ENCODE measurements at places on chromosomes 6 and 20. TPM values are rescaled to one million over a fixed set of nuclear protein-coding genes. Genes with fewer than 3 reads are reported as not detected.
A peak's percentile ranks its signal among the peaks of the same experiment; 100 is the strongest.

HRH3 gene
- not detected for total RNA-seq

ISM1 gene
- 2.0 TPM for total RNA-seq

ARMH2 gene
- not detected for total RNA-seq

PLAGL1 gene
- total RNA-seq = 13.6 TPM

SPTLC3 gene
- total RNA-seq = 0.18 TPM

GSTA1 gene
- not detected for total RNA-seq

- H3K4me1 ChIP-seq = peaks cover 11% of the 10 kb centered on the region
- H3K27me3 ChIP-seq = peaks cover 7% of the 10 kb centered on the region
- no peaks in the 10 kb centered on the region for H3K36me3 ChIP-seq
- no peak for DNase-seq
- H3K27ac ChIP-seq = no peak overlapping the region
These were observed 18.5 kb upstream of the CCR6 start for GRCh38 chr6:167104388-167104787.

DNA sequence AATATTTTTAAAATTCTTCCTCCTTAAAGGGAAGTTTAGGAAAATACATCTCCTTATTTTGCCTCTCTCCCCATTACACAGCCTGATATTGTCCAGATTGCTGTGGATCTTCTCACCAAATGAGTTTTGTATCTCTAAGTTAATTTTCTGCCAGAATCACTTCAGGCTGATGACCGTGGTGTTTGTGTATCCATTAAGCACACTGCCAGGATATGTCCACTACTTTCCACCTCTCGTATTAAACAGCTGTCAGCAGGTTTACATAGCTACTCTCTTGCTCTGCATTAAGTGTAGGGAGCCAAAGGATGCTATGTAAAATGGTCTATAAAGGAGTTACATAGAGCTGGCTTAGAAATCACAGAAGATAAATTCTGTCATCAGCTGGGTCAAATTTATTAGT, 201.1 kb downstream of the ZFAND3 start:
- no peaks in the 10 kb centered on the region for H3K36me3 ChIP-seq
- no peak overlapping the region for H3K4me3 ChIP-seq
- H3K27ac ChIP-seq = no peak overlapping the region
- H3K4me1 ChIP-seq = no peaks in the 10 kb centered on the region
- no peaks in the 10 kb centered on the region for H3K27me3 ChIP-seq

GRCh38 chr6:80543598-80544222, 437.2 kb downstream of the BCKDHB start:
- no peaks in the 10 kb centered on the region for H3K27me3 ChIP-seq
- H3K27ac ChIP-seq = peak overlapping the region; percentile 71
- H3K4me3 ChIP-seq = no peak overlapping the region
- DNase-seq = no peak
- H3K4me1 ChIP-seq = peaks cover 50% of the 10 kb centered on the region

GRCh38 chr20:59007665-59008511, 834 bp upstream of the CTSZ start:
- H3K36me3 ChIP-seq = peaks cover 12% of the 10 kb centered on the region
- H3K4me3 ChIP-seq = peak overlapping the region; percentile 81
- H3K27ac ChIP-seq = peak overlapping the region; percentile 83
- no peaks in the 10 kb centered on the region for H3K27me3 ChIP-seq
- DNase-seq = no peak

- no peak overlapping the region for H3K27ac ChIP-seq
- no peak overlapping the region for H3K4me3 ChIP-seq
- no peak for DNase-seq
These were observed 475.6 kb upstream of the CHD6 start for GRCh38 chr20:42093542-42094440.

DNA sequence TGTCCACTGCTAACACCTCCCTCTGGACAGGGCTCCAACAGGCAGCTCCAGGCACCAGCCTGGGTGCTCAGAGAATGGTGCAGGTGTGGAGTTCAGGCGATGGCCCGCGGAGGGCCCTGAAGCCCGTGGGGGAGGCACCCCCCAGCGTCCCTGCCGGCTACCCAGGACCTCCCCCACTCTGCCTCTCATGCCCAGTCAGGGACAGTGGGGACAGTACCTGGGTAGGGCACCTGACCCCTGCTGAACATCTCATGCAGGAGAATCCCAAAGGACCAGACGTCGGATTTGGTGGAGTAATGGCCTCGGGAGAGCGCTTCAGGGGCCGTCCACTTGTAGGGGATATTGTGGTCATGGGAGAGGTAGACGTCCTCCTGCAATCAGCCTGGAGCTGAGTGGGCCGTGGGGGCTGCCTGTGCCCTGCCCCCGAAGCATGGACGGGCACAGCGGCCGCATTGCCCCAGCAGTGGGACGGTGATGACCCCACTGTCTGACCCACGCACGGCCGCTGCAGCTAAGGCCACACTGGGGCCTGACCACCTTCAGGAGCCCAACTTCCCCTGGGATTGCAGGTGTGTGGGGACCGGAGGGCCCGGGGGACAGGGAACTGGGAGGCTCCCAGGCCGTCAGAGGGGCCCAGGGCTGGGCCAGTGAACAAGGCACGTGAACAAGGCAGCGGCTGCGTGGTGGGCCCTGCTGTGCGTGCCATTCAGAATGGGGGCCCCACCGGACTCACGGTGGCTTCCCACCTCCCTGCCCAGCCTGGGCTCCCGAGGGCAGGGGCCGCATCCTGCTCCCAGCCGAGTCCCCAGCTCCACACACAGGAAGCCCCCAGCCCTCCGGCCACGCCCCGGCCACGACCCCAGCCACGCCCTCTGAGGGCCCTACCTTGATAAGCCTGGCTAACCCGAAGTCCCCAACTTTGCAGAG, 7.1 kb downstream of the PTK6 start:
- no peak overlapping the region for H3K4me3 ChIP-seq
- peaks cover 1% of the 10 kb centered on the region for H3K27me3 ChIP-seq
- DNase-seq = no peak
- no peaks in the 10 kb centered on the region for H3K4me1 ChIP-seq
- no peak overlapping the region for H3K27ac ChIP-seq

GRCh38 chr6:159800141-159800865, at the start of gene PNLDC1:
Gene PNLDC1 (plus strand): TSS chr6:159800276. CDS start chr6:159800308, 32 bp downstream.
- no peaks in the 10 kb centered on the region for H3K27me3 ChIP-seq
- no peak for DNase-seq
- peaks cover 17% of the 10 kb centered on the region for H3K4me1 ChIP-seq
- peaks cover 28% of the 10 kb centered on the region for H3K36me3 ChIP-seq

DNA sequence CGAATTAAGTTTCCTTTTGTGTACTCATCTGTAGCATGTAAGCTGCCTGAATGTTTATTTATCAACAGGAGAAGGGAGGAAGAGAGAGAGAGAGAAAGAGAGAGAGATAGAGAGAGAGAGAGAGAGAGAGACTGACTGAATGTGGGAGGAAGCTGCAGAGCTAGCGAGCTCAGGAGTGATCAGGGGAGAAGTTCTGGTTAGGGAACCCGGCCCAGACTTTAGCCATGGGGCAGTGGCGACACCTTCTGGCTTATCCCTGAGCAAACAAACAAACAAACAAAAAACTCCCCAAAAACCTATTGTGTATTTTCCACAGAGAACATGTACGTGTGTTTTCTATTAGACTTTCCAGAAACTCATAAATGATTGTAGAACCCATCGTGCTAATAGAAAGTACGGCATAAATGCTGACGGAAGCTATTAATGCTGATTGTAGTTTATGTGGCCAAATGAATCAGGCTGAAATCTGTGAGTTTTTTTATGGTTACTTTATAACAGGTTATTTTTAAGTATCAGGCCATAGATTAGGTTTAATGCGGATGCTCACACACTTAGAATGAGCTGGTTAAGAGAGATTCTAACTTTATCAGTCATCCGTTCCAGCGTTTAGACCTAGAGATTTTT, 92.8 kb downstream of the CLIC5 start:
- peak overlapping the region; percentile 82 for H3K27ac ChIP-seq
- H3K36me3 ChIP-seq = no peaks in the 10 kb centered on the region
- peak overlapping the region; percentile 43 for H3K4me3 ChIP-seq
- peaks cover 4% of the 10 kb centered on the region for H3K27me3 ChIP-seq
- peak; percentile 55 for DNase-seq

GRCh38 chr6:15677822-15678221, 15.0 kb upstream of the DTNBP1 start:
- H3K27me3 ChIP-seq = peaks cover 23% of the 10 kb centered on the region
- H3K27ac ChIP-seq = no peak overlapping the region
- DNase-seq = no peak
- no peaks in the 10 kb centered on the region for H3K4me1 ChIP-seq

GRCh38 chr6:106178900-106179299, 92.8 kb downstream of the PRDM1 start:
- peaks cover 35% of the 10 kb centered on the region for H3K4me1 ChIP-seq
- no peak overlapping the region for H3K27ac ChIP-seq
- DNase-seq = no peak
- H3K36me3 ChIP-seq = peaks cover 19% of the 10 kb centered on the region
- no peak overlapping the region for H3K4me3 ChIP-seq
- no peaks in the 10 kb centered on the region for H3K27me3 ChIP-seq

DNA sequence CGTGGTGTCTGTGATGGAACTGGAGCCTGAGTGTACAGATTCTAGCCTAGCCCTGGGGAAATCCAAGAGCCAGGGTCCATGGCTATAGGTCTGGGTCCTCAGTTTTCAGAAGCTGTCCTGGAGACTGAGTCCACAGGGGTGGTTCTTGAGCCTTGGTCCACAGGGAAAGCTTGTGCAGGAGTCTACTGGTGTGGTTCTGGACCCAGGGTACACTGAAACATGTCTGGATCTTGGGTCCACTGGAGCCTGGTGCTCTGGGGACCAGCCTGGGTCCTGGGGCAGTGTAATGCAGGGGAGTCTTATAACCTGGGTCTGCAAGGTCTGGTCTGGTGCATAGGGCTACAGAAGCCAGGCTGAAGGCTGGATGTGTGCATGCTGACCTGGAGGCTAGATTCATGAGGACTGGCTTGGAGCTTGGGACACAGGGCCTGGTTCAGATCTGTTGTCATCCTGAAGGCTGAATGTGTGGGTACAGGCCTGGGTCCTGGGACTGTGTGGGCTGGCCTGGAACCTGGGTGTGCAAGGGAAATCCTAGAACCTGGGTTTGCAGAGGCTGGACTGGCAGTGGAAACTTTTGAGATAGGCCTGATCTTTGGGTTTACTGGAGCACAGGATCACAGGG, 5.5 kb downstream of the CST9L start:
- H3K4me3 ChIP-seq = no peak overlapping the region
- no peaks in the 10 kb centered on the region for H3K27me3 ChIP-seq
- H3K36me3 ChIP-seq = no peaks in the 10 kb centered on the region
- H3K4me1 ChIP-seq = no peaks in the 10 kb centered on the region
- H3K27ac ChIP-seq = no peak overlapping the region

DNA sequence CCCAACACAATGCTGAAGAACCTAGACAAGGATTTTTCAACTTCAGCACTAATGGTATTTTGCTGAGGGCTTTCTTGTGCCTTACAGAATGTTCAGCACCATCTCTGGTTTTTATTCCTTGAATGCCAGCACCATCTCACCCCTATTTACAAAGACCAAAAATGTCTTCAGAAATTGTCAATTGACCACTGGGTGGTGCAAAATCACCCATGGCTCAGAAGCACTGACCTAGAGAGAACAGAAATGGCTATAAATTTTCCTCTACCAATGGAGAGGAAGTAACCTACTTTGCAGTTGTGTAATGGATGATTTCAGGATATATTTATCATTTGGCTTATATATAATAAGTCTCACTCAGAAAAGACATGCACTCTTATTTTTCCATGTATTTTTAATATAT, 431.0 kb upstream of the IRAK1BP1 start:
- DNase-seq = no peak
- H3K4me3 ChIP-seq = no peak overlapping the region
- no peaks in the 10 kb centered on the region for H3K27me3 ChIP-seq
- no peaks in the 10 kb centered on the region for H3K36me3 ChIP-seq
- H3K4me1 ChIP-seq = no peaks in the 10 kb centered on the region

DNA sequence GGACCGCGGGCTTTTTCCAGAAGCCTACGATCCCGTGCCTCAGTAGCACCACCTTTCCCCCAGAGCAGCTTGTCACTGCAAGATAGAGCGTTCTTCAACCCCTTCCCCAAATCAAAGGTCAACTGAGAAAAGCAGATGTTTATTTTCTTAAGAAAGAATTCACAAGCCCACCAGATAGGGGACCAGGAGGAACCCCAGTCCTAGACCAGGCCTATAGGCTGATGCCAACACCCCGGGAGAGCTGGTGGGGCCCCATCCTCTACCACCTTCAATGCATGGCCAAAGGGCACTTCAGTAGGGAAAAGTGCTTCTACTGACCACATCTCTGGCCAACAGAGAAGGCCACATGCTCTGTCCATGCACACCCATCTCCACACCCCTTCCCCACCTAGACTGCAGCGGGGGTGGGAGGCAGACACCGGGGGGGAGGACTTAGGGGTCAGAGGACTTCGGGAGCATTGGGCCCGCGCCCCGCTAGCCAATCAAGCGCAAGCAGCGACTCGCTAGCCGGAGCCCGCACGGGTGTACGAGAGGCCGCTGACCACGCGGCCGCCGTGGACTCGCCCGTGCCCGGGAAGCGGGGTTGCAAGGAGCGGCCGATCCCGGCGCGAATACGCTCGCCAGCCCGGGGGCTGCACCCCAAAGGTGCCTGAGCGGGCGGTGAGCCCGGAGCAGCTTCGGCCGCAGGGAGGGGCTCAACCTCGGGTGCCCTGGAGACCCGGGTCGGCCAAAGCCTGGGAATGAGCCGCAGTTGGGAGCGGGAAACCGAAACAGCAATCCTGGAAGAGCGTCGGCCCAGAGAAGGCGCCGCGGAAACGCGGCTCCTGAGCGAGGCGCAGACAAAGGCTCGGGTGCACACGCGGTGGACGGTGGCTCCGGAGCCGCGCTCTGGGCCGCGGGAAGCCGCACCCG, 2.8 kb downstream of the PDE10A start:
- no peaks in the 10 kb centered on the region for H3K4me1 ChIP-seq
- DNase-seq = no peak
- no peak overlapping the region for H3K4me3 ChIP-seq

DNA sequence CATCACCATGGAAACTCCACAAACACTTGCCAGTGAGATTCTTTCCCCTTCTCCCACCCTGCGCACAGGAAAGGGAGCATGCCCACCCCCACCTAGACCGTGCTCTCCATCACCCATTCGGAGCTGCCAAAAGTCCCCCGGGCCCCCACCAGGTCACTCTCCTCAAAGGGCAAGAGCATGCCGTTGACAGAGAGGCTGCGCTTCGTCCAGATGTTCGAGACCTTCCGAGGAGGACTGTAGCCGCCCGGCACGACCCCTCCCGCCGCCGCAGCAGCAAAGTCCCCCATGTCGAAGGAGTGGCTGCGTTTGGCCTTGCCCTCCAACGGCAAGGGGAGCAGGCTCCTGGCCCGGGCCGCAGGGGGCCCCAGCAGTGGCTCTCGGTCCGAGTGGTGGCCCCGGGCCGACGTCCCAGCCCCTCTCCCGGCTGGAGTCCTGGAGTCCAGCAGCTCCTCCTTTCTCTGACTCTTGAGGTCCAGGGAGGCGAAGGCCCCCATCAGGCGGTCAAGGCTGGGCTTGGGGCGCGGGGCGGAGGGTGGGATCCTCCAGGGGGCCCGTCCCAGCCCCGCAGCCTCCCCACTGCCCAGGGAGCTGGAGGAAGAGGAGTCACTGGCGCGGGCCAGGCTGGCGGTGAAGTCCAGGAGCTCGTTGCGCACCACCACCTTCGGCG, 195.2 kb downstream of the LRFN2 start:
- peaks cover 58% of the 10 kb centered on the region for H3K4me1 ChIP-seq
- H3K36me3 ChIP-seq = peaks cover 5% of the 10 kb centered on the region
- DNase-seq = no peak
- H3K27me3 ChIP-seq = peaks cover 3% of the 10 kb centered on the region

All from activated T-helper 1 cell treated with anti-CD3 and anti-CD28 coated beads, Interleukin-12 subunit alpha, Interleukin-12 subunit beta, Interleukin-2, Interleukin-4 antibody, amounts not matched to agents 30 ng/mL and 10 ng/mL and 1 ng/mL, durations not matched to agents 14 hours and 24 hours and 36 hours (primary cell).